ENCODE measurements at places on chromosomes 2 and 18.

- no peak for DNase-seq
These were observed 1485.1 kb upstream of the TMEFF2 start for GRCh38 chr2:193679847-193680246.

DNA sequence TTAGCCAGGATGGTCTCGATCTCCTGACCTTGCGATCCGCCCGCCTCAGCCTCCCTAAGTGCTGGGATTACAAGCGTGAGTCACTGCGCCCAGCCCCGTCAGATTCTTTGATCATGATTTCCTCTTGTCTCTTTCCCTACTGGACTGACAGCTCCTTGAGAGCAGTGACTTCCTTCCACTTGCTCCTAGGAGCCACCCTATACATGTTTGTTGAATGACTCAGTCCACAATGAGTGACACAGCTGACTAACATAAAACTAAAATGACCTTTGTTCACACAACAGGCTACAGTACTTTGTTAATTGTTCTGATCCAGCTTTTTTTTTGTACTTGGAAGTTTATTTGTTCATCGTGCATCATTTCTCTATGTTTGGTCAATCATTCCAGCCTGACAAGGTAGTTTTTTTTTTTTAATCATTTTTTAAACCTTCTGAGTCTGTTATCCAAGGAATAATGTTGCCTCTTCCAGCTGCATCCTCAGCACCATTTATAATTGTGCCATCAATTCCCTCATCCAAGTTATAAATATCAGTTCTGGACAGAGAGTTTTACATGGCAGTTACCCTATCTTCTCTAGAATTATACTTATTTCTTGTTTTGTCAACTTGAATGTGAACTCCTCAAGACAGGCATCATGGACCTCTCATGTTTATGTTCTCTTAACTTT is 42.9 kb upstream of the TUBA3E start:
- DNase-seq = no peak

DNA sequence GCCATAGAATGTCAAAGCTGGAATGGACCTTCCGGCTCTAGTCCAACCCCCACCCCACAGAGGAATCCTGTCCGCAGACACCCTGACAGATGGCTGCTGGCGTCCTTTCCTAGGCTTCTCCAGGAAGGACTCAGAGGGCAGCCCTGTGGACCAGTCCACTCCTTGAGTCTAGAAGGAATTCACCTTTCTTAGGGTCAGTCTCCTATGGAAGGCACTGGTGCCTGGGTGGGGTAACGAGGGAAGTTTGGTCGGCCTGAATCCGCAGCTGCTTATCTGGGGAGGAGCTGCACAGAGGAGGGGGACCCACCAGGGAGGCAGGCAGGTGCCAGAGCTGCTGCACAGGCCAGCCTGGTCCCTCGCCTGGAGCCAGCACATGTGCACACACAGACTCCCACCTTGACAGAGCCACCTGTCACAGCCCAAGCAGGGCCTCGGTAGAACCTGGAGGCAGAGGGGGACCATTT is 2.5 kb downstream of the DNMT3A start:
- no peak for DNase-seq

DNA sequence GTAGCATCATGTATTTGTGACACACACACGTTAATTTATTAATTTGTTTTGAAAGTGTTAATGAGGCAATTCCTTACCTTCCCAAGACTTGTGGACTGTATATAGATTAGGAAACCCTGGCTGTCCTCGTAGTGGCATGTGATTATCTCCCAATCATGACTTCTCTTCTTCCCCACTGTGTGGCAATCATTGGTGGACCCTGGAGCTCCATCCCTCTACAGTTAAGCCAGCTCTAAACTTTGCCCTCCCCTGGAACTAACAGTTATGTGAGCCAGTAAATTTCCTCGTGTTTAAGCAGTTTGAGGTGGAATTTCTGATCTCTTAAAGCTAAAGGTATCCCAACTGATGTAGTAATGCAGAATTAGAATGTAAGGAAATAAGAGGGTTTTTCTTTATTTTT is 22.0 kb downstream of the GALNT1 start:
- DNase-seq = no peak

Measured in stimulated activated CD4-positive, alpha-beta T cell treated with anti-CD3 and anti-CD28 coated beads, Interleukin-12 subunit alpha, Interleukin-12 subunit beta, amount 100 ng/mL, for 24 hours (primary cell).